GM04503 (cell line): ENCODE measurements at places on chromosomes 5 and 9.

- no peak for DNase-seq
Observed at GRCh38 chr5:146758076-146758475, 120.5 kb downstream of the PPP2R2B start.

DNA sequence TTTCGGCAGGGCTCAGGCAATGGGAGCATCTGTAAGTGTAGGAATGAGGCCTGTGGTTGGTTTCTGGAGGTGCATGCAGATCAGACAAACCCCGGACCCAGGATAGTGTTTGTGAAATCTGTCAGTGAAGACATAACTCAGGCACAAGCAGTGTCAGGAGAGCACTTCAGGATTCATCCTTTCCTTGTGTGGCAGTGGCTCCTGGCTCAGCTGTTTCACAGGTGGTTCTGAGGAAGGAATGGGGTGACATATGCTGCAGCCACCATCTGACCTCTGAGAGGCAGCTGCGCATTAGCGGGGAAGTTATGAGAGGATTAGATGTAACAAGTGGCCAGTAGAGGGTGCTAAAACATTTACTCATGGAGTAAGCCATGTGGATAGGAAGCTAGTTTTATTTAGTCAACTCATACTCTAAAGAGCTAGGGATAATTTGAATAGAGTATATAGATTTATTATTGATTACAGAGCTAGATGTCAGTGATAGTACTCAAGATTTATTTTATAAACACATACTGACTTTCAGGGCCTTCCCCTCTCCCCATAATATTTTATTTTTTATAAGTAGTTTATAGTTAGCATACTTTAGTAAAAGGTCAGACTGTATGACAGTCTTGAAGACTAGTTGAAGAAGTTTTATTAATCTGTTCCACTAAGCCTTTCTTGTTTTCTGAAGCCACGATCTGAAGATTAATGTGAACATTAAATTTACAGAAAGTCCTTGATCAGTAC, 28.4 kb downstream of the NNT start:
- DNase-seq = no peak

GRCh38 chr5:7209658-7210057, 186.3 kb upstream of the ADCY2 start:
- DNase-seq = no peak

- DNase-seq = no peak
Observed at GRCh38 chr5:148846930-148847329, 20.5 kb downstream of the ADRB2 start.

GRCh38 chr9:71269859-71270258, 148.4 kb upstream of the TRPM3 start:
- no peak for DNase-seq

DNA sequence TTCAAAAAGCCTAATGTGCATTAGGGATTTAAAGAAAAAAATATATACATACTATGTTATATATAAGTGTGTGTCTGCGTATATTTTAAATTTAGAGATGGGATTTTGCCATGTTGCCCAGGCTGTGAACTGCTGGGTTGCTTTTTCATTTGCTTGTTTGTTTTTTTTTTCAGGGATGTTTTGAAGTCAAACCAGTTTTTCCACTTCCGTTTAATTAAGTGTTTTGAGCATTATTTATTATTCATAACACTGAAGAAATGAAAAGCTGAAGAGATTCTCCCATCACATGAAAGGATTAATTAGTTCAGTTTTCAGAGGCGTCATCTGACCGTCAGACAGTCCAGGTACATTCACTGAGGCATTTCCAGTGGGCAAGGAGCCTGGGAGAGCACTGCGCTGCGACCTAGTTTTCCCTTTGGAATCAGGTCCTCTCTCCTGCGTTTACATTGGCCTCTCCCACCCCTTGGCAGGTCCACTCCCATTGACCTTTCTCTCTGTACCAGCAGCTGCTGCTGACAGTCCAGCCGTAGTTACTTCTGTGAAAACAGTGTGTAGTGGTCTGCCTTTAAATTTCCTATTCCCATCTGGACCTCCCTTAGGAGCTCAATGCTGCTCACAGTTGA, 26.0 kb downstream of the ARRDC3 start:
- no peak for DNase-seq
